Ascending aorta (tissue), 2 donors: ENCODE measurements at places on chromosomes 12 and 14. TPM values are rescaled to one million over a fixed set of nuclear protein-coding genes. Genes with fewer than 3 reads are reported as not detected.

DNA sequence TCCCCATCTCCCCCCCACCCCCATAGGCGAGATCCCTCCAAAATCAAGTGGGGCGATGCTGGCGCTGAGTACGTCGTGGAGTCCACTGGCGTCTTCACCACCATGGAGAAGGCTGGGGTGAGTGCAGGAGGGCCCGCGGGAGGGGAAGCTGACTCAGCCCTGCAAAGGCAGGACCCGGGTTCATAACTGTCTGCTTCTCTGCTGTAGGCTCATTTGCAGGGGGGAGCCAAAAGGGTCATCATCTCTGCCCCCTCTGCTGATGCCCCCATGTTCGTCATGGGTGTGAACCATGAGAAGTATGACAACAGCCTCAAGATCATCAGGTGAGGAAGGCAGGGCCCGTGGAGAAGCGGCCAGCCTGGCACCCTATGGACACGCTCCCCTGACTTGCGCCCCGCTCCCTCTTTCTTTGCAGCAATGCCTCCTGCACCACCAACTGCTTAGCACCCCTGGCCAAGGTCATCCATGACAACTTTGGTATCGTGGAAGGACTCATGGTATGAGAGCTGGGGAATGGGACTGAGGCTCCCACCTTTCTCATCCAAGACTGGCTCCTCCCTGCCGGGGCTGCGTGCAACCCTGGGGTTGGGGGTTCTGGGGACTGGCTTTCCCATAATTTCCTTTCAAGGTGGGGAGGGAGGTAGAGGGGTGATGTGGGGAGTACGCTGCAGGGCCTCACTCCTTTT, 2.7 kb downstream of the GAPDH start:
- H3K4me1 ChIP-seq: peaks cover 41% of the 10 kb centered on the region
- no peak overlapping the region for H3K4me3 ChIP-seq
- H3K27ac ChIP-seq: peak overlapping the region; percentile 99
- peak; percentile 66 for DNase-seq
- H3K36me3 ChIP-seq: peaks cover 25% of the 10 kb centered on the region

- no peaks in the 10 kb centered on the region for H3K27me3 ChIP-seq
- no peaks in the 10 kb centered on the region for H3K36me3 ChIP-seq
- peaks cover 3% of the 10 kb centered on the region for H3K4me1 ChIP-seq
- no peak for DNase-seq
- no peak overlapping the region for H3K4me3 ChIP-seq
Observed at GRCh38 chr14:22888662-22889061, 5.6 kb downstream of the REM2 start.

CDCA4 gene
- total RNA-seq: 2.3 TPM

DNA sequence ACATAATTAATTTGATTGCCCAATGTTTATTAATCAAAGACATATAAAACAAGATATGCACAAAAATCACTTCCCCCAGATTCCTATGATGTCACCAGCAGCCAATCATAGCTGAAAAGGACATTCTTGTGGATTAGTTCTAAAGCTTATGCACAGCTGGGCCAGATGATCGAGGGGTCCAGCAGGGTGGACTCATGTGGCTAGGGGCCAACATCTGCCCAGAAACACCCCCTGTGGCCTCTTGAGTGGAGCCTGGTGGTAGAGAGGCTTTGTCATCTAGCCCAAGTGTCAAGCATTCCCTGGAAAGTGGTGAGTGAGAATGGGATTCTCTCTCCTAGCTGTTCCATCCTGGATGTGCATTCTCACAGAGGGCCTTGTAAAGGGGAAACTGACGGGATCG, 590.0 kb downstream of the BCL11B start:
- no peaks in the 10 kb centered on the region for H3K4me1 ChIP-seq
- H3K27me3 ChIP-seq: no peaks in the 10 kb centered on the region
- no peaks in the 10 kb centered on the region for H3K36me3 ChIP-seq
- H3K27ac ChIP-seq: no peak overlapping the region

GRCh38 chr14:84885061-84885460, 644.9 kb upstream of the FLRT2 start:
- no peak overlapping the region for H3K4me3 ChIP-seq
- no peaks in the 10 kb centered on the region for H3K36me3 ChIP-seq
- no peak for DNase-seq

DNA sequence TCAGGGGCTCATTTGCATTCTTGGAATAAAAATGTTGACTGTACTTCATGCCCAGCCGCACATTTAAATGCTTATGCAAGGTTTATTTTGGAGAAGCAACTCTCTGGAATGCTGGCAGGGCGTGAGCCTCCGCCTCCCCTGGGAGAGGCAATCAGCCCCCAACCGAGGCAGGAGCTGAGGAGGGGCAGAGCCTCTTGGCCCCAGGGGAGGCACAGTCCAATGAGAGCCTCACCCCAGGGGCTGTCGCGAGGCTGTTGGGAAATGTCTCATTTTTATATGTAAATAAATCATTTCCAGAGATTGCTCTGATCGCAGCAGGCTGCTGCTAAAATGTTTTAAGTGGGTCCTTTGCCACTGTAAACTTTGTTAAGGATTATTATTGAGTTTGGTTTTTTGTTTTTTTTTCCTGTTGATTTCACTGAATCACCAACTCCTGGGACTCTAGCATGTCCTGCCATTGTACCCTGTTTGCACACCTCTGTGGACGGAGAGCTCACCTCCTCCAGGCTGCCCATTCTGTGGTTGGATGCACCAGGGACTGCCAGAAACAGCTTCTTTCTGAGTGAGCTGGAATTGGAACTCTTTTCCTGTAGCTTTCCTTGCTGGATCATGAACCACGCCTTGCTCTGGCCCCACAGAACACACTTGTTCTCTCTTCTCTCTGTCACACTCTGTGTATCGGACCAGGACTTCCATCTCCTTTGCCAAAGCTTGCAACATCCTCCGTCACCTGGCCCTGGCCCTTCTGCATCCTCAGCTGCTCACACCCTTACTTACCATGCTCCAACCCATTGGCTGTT, 46.9 kb upstream of the FAM181A start:
- no peak for DNase-seq
- H3K36me3 ChIP-seq: no peaks in the 10 kb centered on the region
- peak overlapping the region; percentile 2 for H3K4me3 ChIP-seq
- peaks cover 6% of the 10 kb centered on the region for H3K4me1 ChIP-seq

DNA sequence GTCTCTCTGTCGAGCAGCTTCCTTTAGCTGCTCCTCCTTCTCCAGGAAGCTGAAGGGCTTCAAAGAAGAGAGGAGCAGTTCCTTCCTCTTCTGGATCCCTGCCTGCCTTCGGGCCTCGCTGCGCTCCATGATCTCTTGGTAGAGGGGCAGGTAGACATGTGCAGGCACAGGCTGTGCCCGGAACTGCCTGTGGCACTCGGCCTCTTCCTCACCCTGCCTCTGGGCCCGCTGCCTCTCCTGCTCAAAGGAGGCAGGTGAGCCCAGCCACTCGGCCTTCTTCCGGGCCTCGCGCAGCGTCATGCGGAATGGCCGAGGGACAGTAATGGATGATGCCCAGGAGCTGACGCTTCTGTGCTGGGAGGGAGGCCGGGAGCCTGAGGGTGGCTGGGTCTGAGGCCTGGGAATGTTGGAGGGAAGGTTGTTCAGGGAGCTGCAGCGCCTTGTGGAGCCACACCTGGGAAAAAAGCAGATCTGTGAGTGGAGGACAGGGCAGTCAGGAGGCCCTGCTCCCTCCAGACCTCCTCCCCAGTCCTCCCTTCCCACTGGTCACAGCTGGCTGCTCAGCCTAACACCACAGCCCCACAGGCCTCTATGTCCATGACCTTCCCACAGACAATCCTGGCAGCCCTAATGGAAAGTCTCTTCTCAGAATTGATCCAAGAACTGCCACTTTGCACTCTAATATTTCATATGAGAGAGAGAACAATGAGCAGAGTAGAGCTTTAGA, 5.3 kb downstream of the FAM161B start:
- H3K4me1 ChIP-seq: no peaks in the 10 kb centered on the region
- H3K27ac ChIP-seq: no peak overlapping the region
- no peak for DNase-seq
- H3K36me3 ChIP-seq: peaks cover 22% of the 10 kb centered on the region
- no peak overlapping the region for H3K4me3 ChIP-seq

GRCh38 chr12:111369496-111370220, 763 bp upstream of the PHETA1 start:
- H3K36me3 ChIP-seq: no peaks in the 10 kb centered on the region
- H3K27me3 ChIP-seq: no peaks in the 10 kb centered on the region
- peaks cover 9% of the 10 kb centered on the region for H3K4me1 ChIP-seq
- peak overlapping the region; percentile 4 for H3K27ac ChIP-seq
